T-cell (primary cell): ENCODE measurements at places on chromosomes 13 and 19. TPM values are rescaled to one million over a fixed set of nuclear protein-coding genes. Genes with fewer than 3 reads are reported as not detected.

Gene ZNF780A
- 29.0 TPM for total RNA-seq

Gene FDX2
- total RNA-seq, result 6.3 TPM

Gene SLC10A2
- not detected for total RNA-seq

Gene ITGBL1
- not detected for total RNA-seq

Gene SPRY2
- 0.37 TPM for total RNA-seq

Gene SWSAP1
- total RNA-seq, result 4.4 TPM

Gene CYP4F2
- not detected for total RNA-seq

Gene ZNF793
- total RNA-seq, result 4.9 TPM

Gene CYP2A7
- not detected for total RNA-seq

Gene PCSK4
- total RNA-seq, result 9.1 TPM

Gene RFC3
- 8.7 TPM for total RNA-seq

Gene LRRC4B
- total RNA-seq, result not detected

Gene RDH8
- not detected for total RNA-seq

Gene DCUN1D2
- 26.4 TPM for total RNA-seq

Gene PRR22
- total RNA-seq, result 4.7 TPM

Gene GAMT
- 12.0 TPM for total RNA-seq

Gene C19orf33
- 1.3 TPM for total RNA-seq

Gene CLEC4M
- 0.20 TPM for total RNA-seq

Gene LIM2
- total RNA-seq, result not detected
